NCI-H774 (cell line): ENCODE measurements at places on chromosomes 4 and X.
A peak's percentile ranks its signal among the peaks of the same experiment; 100 is the strongest.

- DNase-seq = no peak
Observed at GRCh38 chr4:182808673-182809416, 108.3 kb downstream of the DCTD start.

DNA sequence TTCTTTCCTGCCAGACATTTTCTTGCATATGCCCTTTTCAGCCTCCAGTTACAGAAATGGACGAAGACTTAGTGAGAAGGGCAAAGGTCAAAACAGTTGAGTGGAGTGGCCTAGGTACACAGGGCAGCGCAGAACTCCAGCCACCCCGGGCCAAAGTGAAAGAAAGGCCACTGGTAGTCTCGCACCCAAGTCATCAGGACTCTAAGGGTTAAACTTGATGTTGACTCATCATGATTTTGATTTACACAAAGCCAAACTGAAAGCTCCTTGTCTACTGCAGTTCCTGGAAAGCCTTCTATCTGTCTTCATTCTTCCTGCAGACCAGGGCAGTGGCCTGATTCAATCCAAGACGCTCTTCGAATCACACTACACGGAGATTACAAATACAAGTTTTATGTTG lies 2.6 kb upstream of the IL13RA1 start:
- DNase-seq = no peak

- DNase-seq = no peak
Observed at GRCh38 chrX:53622431-53622830, 64.1 kb downstream of the HUWE1 start.

- DNase-seq = peak; percentile 46
Observed at GRCh38 chr4:153344131-153345011, at the start of gene MND1. Gene MND1, plus strand, starts transcription at chr4:153344688. Its CDS starts 50 bp downstream, at chr4:153344738.

DNA sequence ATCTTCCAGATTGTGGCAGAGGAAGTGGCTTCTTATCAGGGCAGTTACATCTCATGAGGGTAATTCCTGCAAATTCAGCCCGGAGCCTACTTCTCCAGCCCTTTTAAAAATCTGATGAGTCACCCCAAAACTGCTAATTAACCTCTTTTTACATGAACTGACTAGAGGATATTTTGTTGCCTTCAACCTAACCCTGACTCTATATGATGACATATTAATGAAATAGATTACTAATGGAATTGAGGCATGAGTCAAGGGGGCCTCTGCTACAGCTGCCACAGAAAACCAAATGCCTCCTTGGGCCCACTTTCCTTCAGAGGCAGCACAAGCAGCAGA lies 72.5 kb downstream of the QRFPR start:
- no peak for DNase-seq

GRCh38 chrX:78118628-78119027 lies 14.6 kb downstream of the PGK1 start:
- DNase-seq = no peak

- DNase-seq = no peak
Observed at GRCh38 chr4:174873931-174874330, 44.2 kb upstream of the ADAM29 start.

GRCh38 chr4:65865489-65865888 lies 195.2 kb upstream of the EPHA5 start:
- no peak for DNase-seq

DNA sequence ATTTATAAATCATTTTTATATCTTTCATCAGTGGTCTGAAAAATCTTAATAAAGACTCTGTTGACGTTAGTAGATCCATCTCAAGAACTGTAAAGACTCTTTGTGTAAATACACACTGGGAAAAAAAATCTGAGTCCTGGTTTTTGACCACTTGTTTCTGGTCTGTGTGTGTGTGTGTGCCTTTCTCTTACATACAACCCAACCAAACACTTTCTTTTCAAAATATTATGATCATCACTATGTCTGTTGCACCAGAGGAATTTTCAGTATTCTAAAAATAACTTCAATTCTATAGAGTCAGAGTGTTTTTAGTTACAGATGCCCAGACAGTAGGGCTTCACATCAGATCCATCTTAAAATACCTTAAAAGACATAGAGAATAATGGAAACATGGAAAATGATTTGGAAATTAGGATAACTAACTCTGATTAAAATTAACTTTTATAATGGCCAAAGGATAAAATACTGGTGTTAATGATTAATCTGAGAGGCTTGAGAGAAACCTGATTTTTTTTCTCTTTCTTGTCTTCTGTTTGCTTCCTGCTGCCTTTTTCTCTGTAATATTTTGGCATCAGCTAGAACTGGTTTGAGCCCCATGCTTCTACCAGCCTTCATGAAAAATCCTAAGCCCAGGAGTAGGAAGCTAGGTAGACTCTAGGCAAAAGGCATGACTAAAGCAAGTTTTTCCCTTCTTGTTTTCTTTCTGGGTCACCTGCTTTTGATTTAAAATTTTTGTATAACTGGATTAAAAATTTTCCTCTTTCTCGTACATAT lies 99.7 kb downstream of the ATXN3L start:
- no peak for DNase-seq

- no peak for DNase-seq
Observed at GRCh38 chr4:140256941-140257340, 103.0 kb upstream of the MAML3 start.

DNA sequence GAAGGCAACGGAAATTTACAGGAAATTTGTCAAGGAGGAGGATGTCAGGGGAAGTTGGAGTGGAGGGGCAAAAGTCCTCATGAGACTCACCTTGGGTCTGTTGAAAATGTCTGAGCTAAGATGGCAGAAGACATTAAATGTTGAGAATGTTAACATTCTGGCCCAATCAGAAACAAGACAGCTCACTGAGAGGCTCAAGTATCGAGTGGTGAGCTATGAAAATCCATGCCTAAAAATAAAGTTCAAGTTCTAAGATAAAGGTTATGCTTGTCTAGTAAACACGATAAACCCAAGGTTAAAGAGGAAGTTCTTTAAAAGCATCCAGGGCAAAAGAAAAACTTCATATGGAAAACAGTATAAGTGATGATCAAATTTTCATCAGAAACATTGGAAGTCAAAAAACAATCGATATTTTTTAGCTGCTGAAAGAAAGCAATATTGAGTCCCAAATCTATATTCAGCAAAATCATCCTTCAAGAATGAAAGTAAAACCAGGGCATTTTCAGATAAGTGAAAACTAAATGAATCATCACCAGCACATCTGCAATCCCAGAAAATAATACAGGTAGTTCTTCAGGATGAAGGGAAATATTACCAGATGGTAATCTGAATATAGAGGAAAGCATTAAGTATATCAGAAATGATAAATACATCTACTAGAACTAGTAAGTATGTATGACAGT lies 462.4 kb downstream of the TLL1 start:
- DNase-seq = no peak

DNA sequence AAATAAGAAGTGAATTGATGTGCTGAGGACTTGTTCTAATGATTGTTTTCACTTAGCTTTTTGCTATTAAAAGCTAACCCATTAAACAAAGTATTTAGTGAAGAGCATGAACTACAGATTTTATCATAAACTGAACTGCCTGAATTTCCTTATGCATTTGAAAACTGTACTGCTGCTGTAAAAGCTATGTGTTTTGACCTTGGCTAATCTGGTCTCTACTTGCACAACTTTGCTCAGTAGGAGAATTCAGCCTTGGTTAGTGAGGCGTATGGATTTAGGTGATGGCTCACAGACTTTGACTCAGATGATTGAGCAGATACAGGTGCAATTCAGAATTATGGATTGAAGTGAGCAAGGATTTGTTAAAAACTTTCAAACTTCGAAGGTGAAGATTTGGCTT lies 38.7 kb upstream of the FAT1 start:
- DNase-seq = no peak

DNA sequence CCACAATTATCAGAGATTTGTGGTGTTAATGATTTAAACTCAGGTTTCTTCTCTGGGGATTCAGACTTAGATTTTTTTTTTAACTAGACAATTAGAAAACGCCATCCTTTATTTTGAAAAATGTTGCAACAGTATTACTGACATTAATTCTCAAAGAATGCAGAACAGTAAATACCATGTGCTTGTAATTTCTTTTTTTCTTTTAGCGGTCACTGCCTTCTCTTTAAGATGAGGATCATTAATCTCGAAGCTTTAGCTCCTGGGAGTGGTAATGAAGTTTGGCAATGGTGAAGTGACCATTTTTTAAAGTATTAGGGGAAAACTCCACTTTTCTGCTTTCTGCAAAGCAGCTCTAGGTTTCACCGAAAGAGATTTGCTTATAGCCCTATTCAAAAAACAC lies 164.0 kb upstream of the MBNL3 start:
- no peak for DNase-seq

- no peak for DNase-seq
Observed at GRCh38 chr4:145954924-145955339, 16.3 kb upstream of the ZNF827 start.

DNA sequence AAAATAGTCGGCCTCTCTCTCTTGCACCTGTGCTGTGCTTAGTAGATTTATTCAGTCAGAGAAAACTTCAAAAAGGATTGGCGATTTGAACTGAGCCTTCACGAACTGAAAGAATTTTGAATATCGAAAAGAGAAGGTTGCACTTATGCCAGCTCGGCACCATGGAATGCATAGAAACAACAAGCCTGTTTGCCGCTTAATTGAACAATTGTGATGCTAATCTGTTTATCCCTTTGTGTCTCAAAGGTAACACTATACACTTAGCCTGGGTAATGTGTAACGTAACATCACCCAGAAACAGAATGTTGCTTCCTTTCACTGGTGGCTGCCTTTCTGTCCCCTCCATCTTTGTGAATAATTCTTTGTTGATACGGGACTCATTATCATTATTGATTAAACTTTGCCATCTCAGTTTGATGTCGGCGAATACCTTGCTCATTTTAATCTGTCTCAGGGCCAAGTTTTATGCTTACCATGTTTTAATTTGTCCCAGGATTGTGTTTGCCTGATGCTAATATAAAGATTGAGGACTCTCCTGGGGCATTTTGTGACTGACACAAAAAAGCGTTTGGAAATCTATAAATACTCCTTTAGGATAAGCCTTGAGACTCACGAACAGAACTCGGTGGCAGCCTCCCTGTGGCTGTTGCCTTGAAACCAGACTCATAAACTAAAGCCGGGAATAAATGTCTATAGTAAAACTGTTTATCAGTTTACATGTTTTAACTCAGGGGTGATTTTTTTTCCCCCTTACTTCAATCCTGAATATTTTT lies 400.5 kb downstream of the RAPGEF2 start:
- no peak for DNase-seq

GRCh38 chr4:121998024-121998423 lies 46.2 kb upstream of the TRPC3 start:
- no peak for DNase-seq

GRCh38 chr4:150574678-150575077 lies 7.3 kb upstream of the MAB21L2 start:
- DNase-seq = no peak

- no peak for DNase-seq
Observed at GRCh38 chr4:75087416-75087815, 154.5 kb downstream of the PARM1 start.

- no peak for DNase-seq
Observed at GRCh38 chr4:68700152-68700551, 29.7 kb upstream of the UGT2B15 start.

DNA sequence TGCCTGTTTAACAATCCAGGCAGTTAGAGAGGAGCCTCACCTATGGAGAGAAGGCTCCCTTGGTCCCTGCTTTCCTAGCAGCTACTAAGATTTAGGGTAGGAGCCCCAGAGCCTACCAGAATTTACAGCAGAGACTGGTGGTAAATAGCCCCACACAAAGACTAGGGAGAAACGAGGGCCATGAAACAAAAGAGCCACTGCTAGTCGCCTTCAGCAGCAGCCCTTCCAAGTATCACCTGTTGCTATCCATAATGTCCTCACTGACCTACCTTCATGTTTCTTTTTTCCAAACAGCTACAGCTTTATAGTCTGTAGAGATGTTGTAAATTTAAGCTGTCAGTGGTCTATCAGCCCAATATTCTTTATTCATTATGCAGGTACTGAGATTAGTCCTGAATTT lies 25.3 kb downstream of the ARHGEF6 start:
- DNase-seq = no peak

DNA sequence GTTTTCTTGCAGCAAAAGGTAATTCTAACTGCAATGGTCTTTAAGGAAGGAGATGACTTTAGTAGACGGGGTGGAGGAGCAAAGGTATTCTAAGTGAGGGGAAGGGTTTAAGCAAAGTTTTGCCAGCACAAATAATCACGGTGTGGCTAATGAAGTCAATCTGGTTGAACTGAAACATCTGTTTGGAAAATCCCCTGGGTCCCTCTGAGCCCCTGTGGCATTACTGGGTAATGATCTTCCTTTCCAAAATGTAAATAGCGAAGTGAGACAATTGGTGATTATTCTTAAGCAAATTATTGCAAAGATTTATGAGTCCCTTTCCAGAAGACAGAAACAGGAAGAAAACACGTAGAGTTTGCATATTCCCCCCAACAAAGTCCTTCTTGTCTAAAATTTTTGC lies 47.2 kb downstream of the FGFBP1 start:
- no peak for DNase-seq

DNA sequence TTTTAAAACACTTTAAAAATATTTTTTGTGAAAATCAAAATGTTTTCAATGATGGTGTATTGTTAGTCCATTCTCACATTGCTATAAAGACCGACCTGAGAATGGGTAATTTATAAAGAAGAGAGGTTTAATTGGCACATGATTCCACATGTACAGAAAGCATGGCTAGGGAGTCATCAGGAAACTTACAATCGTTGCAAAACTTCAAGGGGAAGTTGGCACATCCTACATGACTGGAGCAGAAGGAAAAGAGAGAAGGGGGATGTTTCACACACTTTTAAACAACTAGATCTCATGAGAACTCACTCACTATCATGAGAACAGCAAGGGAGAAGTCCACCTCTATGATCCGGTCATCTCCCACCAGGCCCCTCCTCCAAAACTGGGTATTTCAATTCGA lies 110.7 kb downstream of the TMEM47 start:
- no peak for DNase-seq

GRCh38 chrX:110536816-110537215 lies 178.2 kb downstream of the RTL9 start:
- no peak for DNase-seq

- DNase-seq = no peak
Observed at GRCh38 chrX:134025986-134026545, 40.7 kb upstream of the GPC3 start.

DNA sequence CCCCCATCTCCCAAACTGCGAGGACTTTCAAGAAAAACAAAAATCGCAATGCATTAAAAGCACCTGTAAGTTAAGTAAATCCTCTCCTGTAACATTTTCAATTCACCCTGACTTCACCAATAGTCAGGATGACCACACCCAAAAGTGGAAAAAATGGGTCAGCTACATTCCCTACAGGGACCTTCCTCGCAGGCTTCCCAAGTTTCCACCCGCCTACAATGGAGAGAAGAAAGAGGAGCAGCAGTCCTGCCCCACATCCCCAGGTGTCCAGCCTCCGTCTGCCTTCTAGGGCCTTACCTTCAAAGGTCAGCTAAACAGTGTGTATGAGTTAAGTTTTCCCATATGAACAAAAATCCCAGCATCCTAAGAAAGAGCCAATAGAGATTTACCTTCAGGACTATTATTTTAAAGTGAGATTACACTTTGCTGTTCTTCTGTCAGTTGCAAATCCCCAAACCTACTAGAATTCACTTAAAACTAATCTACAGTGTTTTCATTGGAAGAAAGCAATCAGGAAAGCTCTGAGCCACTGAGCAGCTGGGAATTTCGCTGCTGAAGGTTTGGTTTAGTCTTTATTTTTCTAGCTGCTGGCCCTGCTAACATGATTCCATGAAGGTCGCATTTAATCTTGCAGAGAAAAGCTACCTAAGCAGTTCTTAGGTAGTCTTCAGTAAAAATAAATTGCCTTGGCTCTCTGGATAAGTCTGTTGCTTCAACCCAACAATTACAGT lies 12.5 kb downstream of the IRF2 start:
- DNase-seq = no peak
